ENCODE measurements at places on chromosomes 12 and 14.

DNA sequence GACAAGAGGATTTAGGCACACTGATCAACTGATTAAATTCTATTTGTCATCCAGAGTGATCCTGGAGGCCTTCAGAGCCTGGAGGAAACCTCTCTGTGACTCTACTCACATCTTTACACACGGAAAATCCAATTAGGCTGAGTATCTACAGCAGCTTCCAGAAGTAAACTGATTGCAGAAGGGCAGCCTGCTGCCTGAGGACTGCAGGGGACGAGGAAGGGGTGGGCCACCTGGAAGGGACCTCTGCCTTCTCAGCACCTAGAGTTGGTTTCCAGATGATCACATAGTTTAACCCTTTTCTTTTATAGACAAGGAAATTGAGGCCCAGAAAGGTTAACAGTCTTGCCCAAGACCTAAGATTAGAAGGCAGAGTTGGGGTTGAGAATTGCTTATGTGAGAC, 206.1 kb downstream of the DAD1 start:
- DNase-seq: no peak

GRCh38 chr12:1732914-1733313, 42.0 kb downstream of the ADIPOR2 start:
- DNase-seq: no peak

- no peak for DNase-seq
These were observed 29.4 kb downstream of the ELK3 start for GRCh38 chr12:96223411-96224218.

GRCh38 chr12:87671757-87672156, 357.4 kb downstream of the C12orf50 start:
- no peak for DNase-seq

GRCh38 chr12:125329239-125330102, 264.2 kb downstream of the AACS start:
- no peak for DNase-seq

- no peak for DNase-seq
These were observed 21.8 kb downstream of the CHST11 start for GRCh38 chr12:104478396-104479122.

DNA sequence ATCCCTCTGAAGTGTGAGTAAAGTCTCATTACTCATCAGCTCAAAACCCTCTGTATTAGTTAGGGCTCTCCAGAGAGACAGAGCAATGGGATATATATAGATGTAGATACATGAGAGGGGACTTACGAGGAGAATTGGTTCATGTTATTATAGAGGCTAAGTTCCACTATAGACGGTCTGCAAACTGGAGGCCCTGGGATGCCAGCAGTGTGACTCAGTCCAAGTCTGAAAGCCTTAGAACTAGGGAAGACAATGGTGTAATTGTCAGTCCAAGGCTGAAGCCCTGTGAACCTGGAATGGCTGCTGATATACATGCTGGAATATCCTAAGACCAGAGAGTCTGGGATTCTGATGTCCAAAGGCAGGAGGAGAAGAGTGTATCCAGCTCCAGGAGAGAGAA, 57.3 kb upstream of the CEP83 start:
- no peak for DNase-seq

GRCh38 chr14:50451854-50452253, 55.2 kb upstream of the CDKL1 start:
- no peak for DNase-seq

GRCh38 chr14:35292051-35292769, at the start of gene PSMA6:
Gene PSMA6, plus strand, starts transcription at chr14:35292382. Its CDS starts 95 bp downstream, at chr14:35292477.
- DNase-seq: peak; percentile 98

GRCh38 chr12:62679608-62680007, 213.0 kb downstream of the MON2 start:
- DNase-seq: no peak

DNA sequence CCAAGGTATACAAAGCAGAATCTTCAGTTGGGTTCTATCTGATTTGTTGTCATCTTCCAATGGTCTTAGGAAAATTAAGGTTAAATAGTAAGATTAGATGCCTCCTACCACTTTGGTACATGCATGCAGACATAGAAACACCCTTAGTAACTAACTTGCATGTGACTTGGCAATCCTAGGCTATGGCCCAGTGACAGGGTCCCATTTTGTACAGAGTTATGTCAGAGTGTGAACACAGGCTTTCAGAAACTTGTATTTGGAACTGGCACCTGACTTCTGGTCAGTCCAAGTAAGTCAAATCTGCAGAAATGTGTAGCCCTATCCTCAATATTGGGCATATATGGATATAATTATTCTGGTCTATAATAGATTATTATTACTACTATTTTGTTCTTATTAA, 53.1 kb downstream of the DAD1 start:
- no peak for DNase-seq
